ENCODE measurements at places on chromosomes 16 and 17.
A peak's percentile ranks its signal among the peaks of the same experiment; 100 is the strongest.

DNA sequence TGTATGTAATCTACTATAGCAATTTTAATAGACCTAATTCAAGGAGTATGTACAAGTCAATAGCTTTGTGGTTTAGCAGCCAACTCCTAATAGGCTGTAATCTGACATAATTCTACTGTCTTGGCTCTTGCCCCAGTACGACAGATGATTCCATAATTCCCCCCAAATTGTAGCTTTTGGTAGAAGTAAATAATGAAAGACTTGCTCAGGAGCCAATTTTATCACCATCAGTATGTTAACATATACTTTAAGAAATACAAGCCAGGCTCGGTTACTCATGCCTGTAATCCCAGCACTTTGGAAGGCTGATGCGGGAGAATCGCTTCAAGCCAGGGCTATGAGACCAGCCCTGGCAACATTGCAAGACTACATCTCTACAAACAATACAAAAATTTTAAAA, 53.9 kb downstream of the AP2B1 start:
- DNase-seq: no peak

GRCh38 chr17:3667366-3668278, 756 bp downstream of the TAX1BP3 start:
- DNase-seq: peak; percentile 46

DNA sequence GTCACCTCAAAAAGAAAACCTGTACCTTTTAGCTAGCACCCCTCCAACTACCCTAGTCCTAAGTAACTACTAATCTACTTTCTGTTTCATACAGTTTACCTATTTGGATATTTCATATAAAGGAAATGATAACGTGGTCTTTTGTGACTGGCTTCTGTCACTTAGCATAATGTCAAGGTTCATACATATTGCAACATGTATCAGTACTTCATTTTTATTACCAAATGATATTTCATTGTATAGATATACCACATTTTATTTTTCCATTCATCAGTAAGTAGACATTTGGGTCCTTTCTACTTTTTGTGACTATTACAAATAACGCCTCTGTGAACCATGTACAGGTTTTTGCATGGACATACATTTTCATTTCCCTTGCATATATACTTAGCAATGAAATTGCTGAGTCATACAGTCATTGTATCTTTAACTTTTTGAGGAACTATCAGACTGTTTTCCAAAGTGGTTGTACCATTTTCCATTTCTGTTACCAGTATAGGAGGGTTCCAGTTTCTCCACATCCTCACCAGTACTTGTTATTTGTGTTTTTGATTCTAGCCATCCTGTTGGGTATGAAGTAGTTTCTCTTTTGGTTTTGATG, 23.7 kb downstream of the MOSMO start:
- no peak for DNase-seq

DNA sequence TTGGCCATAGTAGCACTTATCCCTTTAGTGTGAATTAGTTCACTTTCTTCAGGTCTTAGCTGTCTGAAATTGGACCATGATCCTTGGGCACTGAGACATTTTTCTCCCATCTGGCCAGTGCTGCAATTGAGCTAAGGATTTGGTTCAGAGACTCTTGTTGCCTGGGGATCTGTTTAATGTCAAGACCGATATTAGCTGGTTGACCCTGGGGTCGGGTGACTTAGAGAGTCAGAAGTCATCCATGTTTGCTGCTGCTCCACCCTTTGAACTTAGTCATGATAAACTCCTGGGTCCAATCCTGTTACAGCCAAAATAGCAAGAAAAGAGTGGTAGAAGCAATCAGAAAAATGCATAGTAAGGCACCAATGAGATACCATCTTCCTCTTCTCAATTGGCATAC, 45.8 kb upstream of the TOX3 start:
- DNase-seq: no peak

- DNase-seq: no peak
Measured at GRCh38 chr17:40108970-40109824, 8.8 kb upstream of the NR1D1 start.

All from NCI-H1048 (cell line).